CD4-positive, alpha-beta T cell treated with Interleukin-15 for 4 hours (primary cell): ENCODE measurements at places on chromosomes 4 and X.

DNA sequence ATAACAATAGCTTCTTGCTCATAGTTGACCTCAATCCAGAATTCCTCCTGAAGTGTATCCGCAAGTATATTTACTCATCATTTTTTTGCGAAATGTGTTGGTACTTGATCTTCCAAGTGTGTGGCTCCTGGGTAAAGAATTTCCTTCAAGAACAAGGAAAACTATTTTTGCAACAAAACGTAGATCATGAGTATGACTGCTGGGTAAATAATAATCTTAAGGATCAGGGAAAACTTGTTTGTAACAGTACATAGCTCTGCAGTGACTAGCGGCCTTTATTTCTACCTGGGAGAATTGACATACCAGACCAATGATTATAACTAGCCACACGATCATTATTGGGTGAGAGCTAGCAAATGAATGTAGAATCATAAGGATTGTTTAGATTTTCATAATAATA, 1311.7 kb downstream of the ARAP2 start:
- DNase-seq: no peak

DNA sequence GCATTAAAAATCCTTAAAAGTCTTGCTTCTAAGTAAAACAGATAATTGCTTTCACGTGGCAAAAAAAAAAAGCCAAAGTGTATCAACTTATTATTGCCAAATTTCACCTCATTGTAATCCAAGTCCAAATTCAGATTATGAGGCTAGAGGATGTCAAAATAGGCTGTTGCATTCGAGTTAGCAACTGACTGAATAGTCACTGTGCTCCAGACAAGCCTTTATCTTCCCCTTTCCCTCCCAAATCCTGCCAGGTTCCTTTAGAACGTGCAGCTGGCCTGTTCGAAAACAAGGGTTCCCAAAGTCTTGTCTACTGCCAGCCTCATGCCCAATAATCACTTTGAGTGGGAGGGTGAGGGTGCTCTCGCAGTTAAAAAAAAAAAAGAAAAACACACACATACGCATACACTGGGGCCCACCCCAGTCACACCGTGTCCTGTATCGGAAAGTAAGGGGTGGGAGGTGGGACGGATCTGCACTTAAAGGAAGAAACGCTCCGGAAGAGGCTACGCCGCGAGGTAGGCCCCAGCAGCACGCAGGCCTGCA, 603 bp downstream of the MAD2L1 start:
- peak; percentile 28 for DNase-seq

DNA sequence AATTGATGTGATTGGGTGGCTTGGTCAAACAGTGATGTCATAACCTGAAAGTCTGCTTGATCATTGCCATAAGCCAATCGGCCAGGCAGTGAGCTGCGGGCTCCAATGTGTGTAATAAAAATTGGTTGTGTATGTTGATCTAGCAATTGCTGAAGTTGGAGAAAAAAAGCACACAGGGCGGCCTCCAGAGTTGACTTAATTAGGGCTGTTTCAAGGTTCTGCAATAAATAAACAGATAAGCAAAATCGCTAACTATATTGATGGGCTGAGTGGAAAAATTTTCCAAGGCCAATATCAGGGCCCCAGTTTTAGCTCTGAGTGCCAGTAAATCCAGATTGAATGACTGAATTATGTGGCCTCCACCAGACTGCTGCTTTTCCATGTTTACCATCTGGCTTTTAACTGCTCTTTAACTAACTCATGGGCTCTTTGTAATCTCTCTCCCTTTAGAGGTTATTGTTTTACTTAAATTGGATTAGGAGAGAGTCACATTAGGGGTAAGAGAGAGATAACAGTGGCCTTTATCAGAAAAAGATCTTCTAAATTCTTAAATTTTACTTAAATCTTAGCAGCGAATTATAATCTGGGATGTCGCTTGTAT, 160.6 kb upstream of the WDFY3 start:
- DNase-seq: no peak

GRCh38 chr4:87166296-87166854, 54.0 kb downstream of the KLHL8 start:
- DNase-seq: no peak

GRCh38 chr4:8696369-8697127, 104.0 kb downstream of the CPZ start:
- DNase-seq: no peak

GRCh38 chr4:15893962-15894361, 44.6 kb downstream of the FGFBP1 start:
- no peak for DNase-seq

GRCh38 chr4:73750730-73751129, 10.4 kb downstream of the CXCL8 start:
- DNase-seq: no peak

- no peak for DNase-seq
Observed at GRCh38 chr4:55297346-55297745, 48.7 kb upstream of the SRD5A3 start.

DNA sequence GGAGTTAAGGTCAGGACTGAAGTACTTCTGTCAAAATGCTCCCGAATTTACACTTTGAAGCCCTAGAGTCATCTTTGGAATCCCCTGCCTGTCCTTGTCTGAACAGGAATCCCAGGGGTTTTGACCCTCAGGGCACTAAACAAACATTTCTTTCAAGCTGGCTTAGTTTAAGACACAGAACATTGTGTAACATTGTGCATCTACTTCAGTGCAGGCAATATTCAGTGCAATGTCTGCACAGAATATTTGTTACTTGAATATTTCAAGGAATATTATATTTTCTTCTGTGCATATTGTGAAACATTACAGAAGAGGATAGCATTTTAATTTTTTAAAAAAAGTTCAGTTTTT, 763.4 kb downstream of the PCDH18 start:
- no peak for DNase-seq

GRCh38 chr4:10743357-10743756, 58.8 kb upstream of the CLNK start:
- DNase-seq: no peak

DNA sequence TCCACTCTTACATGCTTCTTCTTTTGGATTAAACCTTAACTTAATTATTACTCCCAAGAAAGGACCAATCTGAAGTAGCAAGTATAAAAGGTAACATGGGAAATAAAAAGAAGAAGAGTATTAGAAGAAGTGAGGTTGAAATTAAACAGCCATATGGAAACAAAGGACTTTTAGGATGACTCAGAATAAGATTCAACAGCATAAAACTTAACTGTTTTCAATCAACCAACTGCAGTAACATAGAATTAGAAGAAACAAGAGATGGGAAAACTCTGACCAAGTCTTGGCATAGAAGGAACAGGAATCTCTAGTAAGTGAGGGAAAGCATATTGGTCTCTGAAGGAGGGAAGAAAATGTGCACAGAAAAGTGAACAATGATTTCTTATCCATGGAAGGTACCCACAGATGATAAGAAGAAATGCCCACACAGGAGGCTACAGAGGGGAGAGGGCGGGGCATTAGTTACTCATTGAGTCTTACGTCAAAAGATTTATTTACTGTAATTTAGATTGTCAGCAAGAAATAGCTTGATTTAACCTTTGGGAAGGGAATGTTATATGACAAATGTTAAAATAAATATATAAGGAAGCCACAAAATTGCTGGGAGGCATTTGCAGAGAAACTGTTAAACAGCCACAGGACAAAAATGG, 177.3 kb downstream of the BANK1 start:
- DNase-seq: no peak

DNA sequence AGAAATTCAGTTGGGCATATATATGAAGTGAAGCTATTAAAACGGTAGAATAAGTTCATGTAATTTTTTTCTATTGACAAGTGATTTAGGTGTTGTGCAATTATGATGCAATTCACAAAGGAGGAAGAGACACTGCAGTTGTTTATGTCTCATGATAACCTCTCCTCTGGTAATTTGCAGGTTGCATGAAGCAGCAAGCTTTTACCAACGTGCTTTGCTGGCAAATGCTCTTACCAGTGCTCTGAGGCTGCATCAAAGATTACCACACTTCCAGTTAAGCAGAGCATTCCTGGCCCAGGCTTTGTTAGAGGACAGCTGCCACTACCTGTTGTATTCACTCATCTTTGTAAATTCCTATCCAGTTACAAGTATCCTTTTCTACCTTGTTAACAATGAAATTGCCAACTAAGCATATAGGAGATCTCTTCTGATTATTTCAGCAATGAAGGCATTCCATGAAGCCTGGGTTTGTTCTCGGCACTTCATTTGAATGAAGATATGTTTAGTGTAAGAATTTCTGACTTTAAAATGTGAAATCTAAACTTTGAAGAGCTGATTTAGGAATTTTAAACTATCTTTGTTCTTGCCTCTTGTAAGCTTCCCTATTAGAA, 3.9 kb downstream of the TMEM33 start:
- DNase-seq: no peak

DNA sequence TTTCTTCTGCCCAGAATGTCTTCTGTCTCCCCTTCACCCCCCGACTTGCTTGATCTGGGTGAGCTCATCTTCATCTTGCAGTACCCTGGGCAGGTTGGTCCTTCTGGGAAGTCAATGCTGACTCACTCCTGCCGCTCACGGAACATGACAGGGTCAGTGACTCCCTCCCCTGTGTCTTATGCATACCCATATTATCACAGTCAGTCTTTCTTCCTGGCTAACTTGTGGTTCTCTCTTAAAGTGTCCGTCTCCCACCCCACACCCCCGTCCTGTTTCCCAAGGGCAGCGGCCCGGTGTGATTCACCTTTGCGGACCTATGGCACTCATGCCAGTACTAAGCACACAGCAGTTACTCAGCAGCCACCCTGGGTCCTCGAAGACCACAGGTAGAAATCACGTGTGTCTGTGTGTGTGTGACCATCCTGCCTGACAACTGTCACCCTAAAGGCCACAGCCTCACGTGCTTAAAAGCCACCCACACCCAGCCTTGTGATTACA, 17.7 kb downstream of the IQSEC2 start:
- DNase-seq: no peak

DNA sequence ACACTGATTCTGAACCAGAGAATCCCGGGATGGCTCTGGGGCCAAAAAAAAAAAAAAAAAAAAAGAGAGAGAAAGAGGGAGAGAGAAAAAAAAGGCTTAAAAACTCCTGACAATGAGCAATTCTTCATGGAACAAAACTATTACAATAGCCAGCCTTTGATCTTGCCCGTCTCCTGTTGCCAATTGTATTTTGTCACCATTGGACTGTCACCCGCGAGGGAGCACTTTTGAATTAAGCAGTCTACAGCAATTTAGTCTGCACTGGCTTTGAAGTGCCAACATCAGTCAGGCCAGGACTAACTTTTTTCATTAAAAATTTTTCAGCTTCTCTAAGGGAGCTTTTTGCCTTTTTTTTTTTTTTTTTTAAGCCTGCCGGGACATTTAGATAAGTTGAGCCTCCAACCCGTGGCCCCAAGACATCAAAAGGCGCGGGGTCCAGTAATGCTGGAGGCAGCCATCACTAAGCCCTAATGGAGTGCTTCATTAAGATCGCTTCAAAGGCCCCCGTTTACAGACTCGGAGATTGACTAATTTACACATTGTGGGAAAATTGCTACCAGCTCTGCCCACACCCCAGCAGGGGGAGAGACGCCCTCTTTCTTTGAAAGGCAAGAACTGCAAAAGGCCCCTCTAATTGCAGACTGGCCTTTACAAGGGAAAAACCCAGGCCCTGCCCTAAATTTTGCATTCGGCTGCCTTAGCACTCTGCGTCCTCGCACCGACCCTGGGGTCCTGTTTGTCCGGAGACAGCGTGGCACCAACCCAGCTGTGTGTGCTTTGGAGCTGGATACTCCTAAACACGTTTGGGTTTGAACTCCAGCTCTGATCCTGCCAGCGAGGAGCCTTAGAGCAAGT, 98.1 kb upstream of the MSX1 start:
- no peak for DNase-seq

GRCh38 chr4:171565130-171565788, 247.9 kb upstream of the GALNTL6 start:
- DNase-seq: no peak

DNA sequence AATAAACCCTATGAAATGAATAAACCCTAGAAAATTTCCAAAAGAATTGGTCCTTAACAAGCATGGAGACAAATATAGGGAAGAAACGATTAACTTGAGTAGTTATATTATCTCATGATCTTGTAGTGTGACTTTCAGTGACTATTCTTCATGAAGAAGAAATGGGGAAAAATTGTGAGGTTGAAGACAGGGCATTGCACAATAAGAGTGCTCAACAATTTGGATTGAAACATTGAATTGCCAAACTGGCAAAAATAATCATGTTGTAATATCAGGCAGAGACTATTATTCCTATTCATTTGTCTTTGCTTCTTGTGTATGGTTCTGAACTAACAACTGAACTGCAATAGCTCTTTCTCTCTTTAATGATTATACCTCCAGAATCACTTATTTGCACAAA, 605.1 kb downstream of the PCDH7 start:
- DNase-seq: no peak

GRCh38 chrX:68432648-68433047, 647 bp downstream of the OPHN1 start:
- no peak for DNase-seq

DNA sequence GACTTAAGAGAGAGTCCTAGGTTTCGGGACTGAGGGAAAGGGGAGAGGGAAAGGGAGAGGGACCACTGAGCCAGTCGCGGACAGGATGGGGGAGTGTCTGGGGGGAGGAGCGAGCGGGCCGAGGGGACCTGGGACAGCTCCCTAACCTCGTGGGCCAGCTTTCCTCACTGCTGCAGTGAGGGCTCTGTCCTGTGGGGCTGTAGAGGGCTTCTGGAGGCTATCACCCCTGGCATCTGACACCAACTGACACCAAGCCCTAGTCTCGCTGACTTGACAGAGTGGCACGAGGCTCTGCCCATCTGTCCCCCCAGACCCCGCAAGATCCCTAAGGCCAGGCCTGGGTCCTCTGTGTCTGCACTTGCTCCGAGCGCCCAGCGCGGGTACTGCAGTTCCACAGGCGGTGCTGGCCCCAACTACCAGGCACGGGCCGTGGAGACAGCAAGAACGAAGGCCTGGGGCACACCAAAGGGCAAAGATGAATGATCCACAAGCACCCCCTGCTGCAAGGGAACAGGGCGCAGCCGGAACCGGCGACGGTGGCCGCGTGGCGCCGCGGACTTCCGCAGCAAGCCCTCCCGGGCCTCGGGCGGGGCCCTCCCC, 465 bp downstream of the HAUS7 start:
- peak; percentile 43 for DNase-seq

- DNase-seq: no peak
Observed at GRCh38 chrX:138073626-138074025, 507.7 kb downstream of the ZIC3 start.

DNA sequence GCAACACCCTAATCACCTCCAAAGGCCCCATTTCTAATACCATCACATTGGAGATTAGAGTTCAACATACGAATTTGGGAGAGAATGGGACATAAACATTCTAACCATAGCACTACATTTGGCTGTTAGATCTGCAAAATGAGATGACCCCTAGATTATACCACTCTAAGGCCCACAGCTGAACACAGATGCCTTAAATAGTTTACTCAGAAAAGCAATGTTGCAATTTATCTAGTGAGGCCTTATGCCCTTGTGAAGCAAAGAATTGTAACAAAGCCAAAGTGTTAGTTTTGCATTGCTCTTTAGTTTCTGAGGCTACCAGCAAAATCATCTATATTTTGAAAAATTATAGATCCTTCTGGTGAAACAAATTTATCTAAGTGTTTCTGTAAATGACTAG, 31.6 kb upstream of the ARHGEF6 start:
- no peak for DNase-seq

GRCh38 chrX:65451663-65452062, 82.9 kb downstream of the LAS1L start:
- DNase-seq: peak; percentile 12

- no peak for DNase-seq
Observed at GRCh38 chrX:56033495-56034180, 198.5 kb upstream of the KLF8 start.

GRCh38 chrX:118459494-118459893, 36.1 kb upstream of the DOCK11 start:
- DNase-seq: peak; percentile 39

GRCh38 chrX:23904096-23904495, 3.6 kb downstream of the APOO start:
- no peak for DNase-seq
